ENCODE measurements at places on chromosomes 1 and 21. TPM values are rescaled to one million over a fixed set of nuclear protein-coding genes. Genes with fewer than 3 reads are reported as not detected.

- H3K27me3 ChIP-seq = no peaks in the 10 kb centered on the region
- no peak overlapping the region for H3K4me3 ChIP-seq
- DNase-seq = no peak
These were observed 32.8 kb downstream of the SNAP47 start for GRCh38 chr1:227768125-227768439.

SPATA45 gene
- 1.3 TPM for total RNA-seq

GRCh38 chr1:13617773-13618172 lies 34.1 kb downstream of the PDPN start:
- no peaks in the 10 kb centered on the region for H3K36me3 ChIP-seq
- DNase-seq = no peak
- no peak overlapping the region for H3K27ac ChIP-seq
- H3K27me3 ChIP-seq = no peaks in the 10 kb centered on the region
- H3K4me3 ChIP-seq = no peak overlapping the region

SOD1 gene
- total RNA-seq = 179 TPM

RHOU gene
- 3.8 TPM for total RNA-seq

GRIK1 gene
- total RNA-seq = 0.24 TPM

GRCh38 chr1:200980873-200981272 lies 42.6 kb downstream of the KIF21B start:
- no peak for DNase-seq
- no peak overlapping the region for H3K4me3 ChIP-seq
- H3K27ac ChIP-seq = no peak overlapping the region
- H3K27me3 ChIP-seq = no peaks in the 10 kb centered on the region
- no peaks in the 10 kb centered on the region for H3K4me1 ChIP-seq

GRCh38 chr1:34831721-34832246 lies 27.8 kb downstream of the SMIM12 start:
- no peak overlapping the region for H3K27ac ChIP-seq
- peaks cover 31% of the 10 kb centered on the region for H3K4me1 ChIP-seq
- no peak overlapping the region for H3K4me3 ChIP-seq

TCHHL1 gene
- total RNA-seq = not detected

PFKFB2 gene
- total RNA-seq = 14.8 TPM

BOLA1 gene
- 11.5 TPM for total RNA-seq

- no peaks in the 10 kb centered on the region for H3K27me3 ChIP-seq
- no peak overlapping the region for H3K4me3 ChIP-seq
- DNase-seq = no peak
- H3K4me1 ChIP-seq = peaks cover 27% of the 10 kb centered on the region
These were observed 27.7 kb downstream of the DSTYK start for GRCh38 chr1:205183676-205184335.

GRCh38 chr1:47894410-47895278 lies 102.5 kb downstream of the TRABD2B start:
- peaks cover 9% of the 10 kb centered on the region for H3K4me1 ChIP-seq
- DNase-seq = no peak
- no peak overlapping the region for H3K4me3 ChIP-seq
- no peaks in the 10 kb centered on the region for H3K27me3 ChIP-seq
- no peaks in the 10 kb centered on the region for H3K36me3 ChIP-seq

Data from chondrocyte (in vitro differentiated cells).